DMS153 (cell line): ENCODE measurements at places on chromosomes 5 and 9.
A peak's percentile ranks its signal among the peaks of the same experiment; 100 is the strongest.

DNA sequence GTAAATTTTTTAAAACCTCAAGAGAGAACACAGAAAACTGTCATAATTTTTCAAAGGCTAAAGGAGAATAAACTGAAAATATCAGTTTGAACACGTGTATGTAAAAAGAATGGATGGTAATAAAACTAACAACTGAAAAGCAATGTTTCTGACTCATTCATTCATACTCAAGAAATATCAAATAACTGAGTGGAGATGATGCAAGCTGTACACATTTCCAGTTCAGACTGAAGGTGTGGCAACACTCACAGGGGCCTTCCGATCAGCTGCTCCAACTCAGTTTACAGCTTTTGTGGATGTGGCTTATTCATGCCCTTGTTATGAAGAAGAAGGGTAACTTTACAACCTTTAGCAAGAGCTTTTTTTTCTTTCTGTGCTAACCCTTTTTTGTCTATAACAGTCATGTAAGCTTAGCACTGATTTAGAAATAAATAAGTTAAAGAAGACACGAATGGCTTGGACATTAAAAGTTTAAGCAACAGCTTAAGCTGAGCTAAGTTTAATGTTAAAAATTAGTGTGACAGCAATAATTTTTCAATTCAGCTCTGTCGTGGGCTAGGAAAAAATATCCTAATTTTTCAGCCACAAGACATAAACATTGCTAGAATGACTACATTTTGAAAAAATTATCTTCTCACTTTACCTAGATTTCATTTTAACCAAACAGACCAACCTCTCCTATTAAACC lies 453.5 kb downstream of the RAB3C start:
- peak; percentile 13 for DNase-seq

- no peak for DNase-seq
Measured at GRCh38 chr5:8521991-8522390, 653.0 kb downstream of the MTRR start.

DNA sequence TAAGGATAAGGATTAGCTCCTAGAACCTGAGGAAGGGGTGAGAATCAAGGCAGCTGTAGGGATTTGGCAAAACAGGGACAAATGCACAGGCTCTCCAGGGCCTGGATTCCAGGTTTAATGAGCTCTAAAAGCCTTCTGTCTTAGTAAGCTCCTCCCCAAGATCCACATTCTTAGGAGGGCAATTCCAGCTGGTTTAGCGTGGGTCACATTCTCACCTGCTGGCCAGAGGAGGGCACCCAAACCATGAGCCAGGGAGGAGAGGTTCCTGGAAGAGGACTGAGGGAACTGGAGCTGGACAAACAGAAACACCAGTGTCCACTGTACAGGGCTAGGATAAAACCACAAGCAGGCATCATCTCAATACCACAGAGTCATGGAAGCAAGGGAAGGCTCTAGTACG lies 480.0 kb downstream of the CCDC171 start:
- no peak for DNase-seq

DNA sequence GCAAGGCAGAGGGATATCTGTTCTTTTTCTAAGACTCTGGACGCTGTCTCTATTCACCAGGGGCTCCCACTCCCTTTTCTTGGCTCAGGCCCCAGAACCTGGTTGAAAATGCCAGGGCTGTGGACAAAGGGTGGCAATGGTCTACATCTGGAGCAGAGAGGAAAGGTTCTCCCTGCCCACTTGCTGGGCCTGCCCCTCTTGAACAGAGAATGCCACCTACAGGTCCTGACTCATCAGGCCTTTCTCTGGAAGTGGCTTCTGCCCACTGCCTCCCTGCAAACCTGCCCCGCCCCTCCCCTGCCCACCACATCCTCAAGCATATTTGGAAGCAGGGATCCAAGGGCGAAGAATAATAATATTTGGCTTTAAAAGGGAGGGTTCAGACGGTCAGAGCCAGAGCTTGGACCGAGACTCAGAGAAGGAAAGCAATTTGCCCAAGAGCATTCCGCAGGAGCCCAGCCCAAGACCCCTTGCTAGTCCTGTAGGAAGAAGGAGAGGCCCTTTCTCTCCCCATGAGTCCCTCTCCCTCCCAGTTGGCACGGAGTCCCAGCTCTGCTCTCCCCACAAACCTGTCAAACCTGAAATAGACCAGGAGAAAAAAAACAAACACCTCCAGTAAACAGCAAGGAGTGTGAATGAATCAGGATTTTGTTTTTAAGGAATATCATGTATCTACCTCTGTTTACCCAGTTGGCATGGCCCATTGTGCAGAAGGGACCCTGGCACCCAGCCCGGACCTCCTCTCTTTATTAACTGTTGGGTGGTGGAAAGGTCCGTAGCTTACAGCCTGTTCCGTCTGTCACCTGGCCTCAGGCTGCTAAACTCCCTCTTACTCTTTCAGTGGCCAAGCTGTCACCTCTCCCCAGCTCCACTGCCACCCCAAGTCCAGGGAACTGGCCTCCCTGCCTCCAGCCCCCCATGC lies 37.7 kb upstream of the STXBP1 start:
- peak; percentile 99 for DNase-seq

- DNase-seq = no peak
Measured at GRCh38 chr9:106896695-106897094, 33.7 kb downstream of the ZNF462 start.

DNA sequence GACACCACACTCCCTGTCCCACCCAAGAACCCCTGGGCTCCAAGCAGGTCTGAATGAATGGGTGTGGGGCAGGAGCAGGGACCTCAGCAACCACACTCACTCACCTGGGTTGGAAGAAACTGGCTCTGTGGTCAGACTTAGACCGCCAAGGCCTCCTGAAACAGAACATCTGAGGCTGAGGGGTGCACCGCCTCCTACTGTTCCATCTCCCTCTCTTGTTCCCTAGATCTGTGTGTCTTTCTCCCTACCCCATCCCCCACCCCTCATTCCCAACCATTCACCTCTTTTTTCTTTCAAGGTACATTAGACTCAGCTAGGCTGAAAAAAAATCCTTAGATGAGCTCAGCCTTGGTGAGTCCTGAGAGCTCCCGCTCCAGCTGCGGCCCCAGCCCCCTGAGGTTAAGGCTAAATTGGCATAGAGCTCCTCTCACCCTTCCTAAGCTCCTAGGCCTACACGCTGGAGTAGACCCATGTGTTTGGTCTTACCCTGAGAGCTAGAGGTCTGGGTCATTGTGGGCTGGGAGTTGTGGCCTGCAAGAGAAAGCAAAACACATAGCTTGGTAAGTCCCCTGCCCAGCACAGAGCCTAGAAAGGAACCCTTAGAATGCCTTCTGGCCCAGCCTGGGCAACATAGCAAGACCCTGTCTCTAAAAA lies 4.8 kb downstream of the ECSCR start:
- DNase-seq = no peak

GRCh38 chr9:126154869-126155268 lies 171.8 kb upstream of the MVB12B start:
- DNase-seq = no peak

- no peak for DNase-seq
Measured at GRCh38 chr9:97938081-97938644, at the start of gene HEMGN. Gene HEMGN (minus strand): TSS chr9:97938172. CDS start chr9:97938136, 36 bp downstream.

DNA sequence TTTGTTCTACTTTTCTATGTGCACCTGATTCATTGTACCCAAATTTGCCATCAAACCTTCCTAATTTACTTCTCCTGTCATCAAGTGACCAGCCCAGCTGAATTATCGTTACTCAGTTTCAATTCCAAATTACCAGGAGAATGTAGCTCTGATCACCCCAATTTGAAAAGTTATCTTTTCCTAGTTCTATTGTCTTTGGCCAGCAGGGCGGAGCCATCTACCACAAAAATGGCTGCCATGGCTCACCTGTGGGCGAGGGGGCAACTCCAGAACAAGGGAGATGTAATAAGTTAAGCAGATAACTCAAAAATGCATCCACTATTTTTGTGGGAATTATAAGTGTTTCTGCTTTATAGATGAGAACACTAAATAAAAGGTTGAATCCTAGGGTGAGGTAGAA lies 133.8 kb upstream of the MOCS2 start:
- DNase-seq = no peak

DNA sequence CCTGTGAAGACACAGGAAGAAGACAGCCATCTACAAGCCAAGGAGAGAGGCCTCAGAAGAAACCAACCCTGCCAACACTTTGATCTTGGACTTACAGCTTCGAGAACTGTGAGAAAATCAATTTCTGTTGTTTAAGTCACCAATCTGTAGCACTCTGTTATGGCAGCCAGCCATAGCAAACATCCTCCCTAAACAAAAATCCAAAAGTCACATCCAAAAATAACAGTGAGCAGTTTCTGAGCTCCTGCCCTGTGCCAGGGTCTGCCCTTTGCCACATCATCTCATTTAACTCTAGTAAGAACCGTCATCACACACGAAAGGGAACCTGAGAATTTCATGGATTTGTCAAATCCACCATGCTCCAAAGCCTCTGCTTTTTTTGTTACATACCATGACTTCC lies 118.8 kb downstream of the TRIM36 start:
- no peak for DNase-seq

- DNase-seq = no peak
Measured at GRCh38 chr5:151158287-151158661, 695 bp upstream of the ANXA6 start.

GRCh38 chr5:159218595-159219023 lies 9.3 kb upstream of the RNF145 start:
- DNase-seq = no peak

DNA sequence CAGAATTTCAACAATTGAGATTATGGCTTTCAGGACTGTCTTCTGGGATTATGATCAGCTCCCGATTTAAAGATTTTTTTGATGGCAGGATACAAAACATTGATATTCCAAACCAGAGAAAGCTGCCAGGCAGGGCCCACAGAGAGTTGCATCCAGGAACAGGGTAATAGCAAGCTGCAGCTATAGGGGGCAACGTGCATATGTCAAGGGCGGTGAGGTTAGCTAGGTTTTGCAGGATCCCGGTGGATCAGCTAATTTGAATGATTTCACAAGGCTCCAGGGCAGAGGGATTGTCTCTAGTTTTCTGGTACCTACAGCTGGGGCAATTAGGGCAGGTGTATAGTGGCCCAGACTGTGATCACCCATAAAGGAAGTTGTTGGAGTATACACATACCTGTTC lies 339.4 kb downstream of the CHSY3 start:
- DNase-seq = no peak

DNA sequence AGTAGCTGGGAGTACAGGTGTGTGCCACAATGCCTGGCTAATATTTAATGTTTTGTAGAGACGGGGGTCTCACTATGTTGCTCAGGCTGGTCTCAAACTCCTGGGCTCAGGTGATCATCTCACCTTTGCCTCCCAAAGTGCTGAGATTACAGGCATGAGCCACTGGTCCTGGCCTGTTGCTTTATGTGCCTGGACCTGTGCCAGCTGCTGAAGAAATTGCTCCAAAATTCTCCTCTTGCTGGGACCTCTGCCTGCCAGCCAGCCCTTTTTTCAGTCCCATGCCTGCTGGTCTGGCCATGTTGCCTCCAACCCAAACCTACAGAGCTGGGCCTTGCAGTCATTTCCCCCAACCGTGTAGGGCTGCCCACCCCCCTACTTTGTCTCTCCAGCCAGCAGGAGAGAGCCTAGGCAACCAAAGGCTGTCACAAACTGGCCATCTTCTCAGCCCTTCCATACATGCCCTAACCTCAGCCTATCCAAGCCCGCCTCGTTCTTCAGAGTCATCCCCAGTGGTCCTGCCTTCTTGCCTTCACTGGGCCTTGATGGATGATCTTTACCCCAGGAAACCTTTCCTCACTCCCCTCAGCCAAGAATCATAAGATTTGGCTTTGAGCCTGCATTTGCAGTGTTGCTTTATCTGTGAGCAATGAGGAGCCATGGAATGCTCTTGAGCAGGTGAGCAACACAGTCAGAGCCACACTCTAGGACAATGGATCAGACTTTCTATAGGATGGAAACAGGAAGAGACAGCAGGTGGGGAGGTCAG lies 27.4 kb upstream of the SYNPO start:
- no peak for DNase-seq

GRCh38 chr9:135888126-135888765 lies 19.1 kb downstream of the CAMSAP1 start:
- DNase-seq = no peak

DNA sequence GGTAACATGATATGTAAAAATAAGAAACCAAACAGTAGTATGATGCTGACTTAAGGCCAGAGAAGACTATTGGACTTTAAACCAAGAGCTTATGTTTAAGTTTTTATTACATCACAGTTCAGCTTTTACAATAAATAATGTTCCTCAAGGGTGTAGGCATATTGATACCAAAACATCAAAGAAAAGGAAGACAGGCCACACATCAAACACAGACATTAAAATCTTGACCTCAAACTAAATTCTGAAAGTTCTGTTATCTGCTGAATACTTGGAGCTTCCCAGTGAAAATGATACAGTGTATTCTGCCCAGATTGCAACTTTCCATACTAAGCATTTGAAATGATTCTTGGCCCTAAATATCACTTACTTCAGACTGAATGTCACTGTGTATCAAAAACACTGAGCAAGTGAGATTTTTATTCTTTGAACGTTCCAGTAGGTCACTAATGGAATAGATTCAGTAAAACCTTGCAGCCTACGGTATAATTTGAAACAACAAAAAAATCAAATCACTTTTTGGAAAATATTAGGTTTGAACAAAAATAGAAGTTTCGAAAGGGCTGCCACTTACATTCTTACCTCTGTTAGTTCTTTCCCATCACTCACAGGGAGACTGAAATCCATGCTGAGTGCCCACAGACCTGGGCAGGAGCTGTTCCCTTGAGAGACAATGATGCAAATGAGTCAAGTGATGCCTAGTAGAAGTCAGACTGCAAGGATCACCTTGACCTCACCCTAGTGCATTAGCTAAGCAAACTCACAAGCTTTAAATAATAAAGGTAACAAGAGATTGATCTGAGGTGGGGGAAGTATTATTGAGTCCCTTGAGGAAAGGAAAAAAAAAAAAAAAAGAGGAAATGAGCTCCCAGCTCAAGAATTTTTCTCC lies 2.5 kb downstream of the LPAR1 start:
- no peak for DNase-seq

DNA sequence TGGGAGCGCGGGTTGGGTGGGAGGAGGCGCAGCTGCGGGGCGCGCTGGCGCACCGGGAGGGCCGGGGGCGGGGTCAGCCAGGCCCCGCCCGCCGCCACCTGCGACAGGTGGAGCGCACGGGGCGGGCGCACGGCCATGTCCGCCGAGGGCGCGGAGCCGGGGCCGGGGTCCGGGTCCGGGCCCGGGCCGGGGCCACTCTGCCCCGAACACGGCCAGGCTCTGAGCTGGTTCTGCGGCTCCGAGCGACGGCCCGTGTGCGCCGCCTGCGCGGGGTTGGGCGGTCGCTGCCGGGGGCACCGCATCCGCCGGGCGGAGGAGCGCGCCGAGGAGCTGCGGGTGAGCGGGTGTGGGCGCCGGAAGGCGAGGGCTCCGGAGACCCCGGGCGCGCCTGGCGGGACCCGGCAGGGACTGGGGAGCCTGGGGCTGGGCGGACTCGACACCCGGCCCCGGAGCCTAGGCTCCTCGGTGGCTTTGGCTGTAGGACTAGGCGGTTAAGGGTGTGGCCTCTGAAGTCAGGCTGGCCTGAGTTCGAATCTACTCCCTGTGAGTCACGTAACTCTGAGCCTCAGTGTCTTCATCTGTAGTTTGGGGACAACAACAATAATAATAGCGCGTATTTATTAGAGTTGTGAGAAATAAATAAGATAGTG lies at the start of gene BSPRY:
TSS of gene BSPRY (plus strand) at position 97 of the 650 bp plus-strand sequence. CDS start at position 136, 39 bp downstream.
- no peak for DNase-seq
